RWPE2 (cell line): ENCODE measurements at places on chromosomes 16 and 17.

- DNase-seq = no peak
Observed at GRCh38 chr17:81397314-81398175, 2.3 kb downstream of the BAHCC1 start.

DNA sequence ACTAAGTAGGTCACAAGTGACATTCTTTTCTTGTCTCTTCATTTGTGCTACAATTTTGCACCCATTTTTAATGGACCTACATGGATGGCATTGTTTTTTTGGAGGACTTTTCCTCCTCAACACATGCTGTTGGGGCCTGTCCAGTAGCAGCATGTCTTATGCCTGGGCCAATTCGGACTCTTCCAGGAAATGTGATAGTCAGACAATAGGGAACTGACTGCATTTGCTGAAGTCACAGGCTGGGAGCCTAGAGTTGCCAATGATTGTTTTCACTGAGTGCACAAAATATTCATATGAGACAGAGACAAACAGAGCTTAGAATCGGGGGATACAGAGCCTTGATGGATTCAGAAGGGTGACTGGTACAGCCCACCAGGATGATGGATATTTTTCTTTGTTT, 867.3 kb upstream of the GOT2 start:
- DNase-seq = no peak

GRCh38 chr16:21203155-21203797, 8.1 kb downstream of the ZP2 start:
- no peak for DNase-seq

DNA sequence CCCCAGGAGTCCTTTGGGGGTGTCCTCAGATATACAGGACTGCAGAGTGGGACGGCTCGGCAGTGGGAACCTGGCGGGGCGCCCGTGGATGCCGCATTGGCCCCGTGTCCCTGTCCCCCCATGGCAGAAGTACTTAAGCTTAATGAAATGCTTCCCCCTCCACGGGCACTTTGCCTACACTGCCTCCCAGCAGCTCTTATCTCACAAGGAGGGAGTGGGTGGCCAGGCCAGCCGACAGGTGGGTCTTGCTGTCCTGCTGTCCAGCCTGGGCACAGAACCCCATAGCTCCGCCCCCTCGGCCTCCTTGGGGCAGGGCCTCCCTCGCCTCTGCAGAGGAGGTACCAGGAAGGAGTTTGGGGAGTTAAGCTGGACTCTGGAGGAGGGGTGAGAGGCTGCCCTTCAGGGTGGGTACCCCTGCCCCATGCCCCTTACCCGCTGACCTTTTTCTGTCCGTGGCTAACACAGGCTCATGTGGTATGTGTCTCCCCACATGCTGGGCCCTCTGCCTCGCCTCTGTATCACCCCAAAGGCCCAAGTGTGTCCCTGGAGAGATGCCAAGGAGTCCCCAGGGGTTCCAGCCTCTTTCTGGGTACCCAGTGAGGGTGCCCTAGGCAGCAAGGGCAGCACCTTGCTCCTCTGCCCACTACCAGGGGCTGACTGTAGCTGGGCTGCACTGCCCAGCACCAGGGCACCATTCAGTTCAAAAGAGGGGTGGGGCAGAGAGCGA, 8.7 kb downstream of the THRA start:
- peak; percentile 59 for DNase-seq

GRCh38 chr17:38443356-38444031, 15.2 kb downstream of the ARHGAP23 start:
- peak; percentile 54 for DNase-seq

- no peak for DNase-seq
Observed at GRCh38 chr17:4891411-4892410, 7.6 kb upstream of the C17orf107 start.

GRCh38 chr16:104928-105327, 26.9 kb downstream of the MPG start:
- DNase-seq = no peak

- DNase-seq = no peak
Observed at GRCh38 chr17:38667099-38667786, 7.5 kb downstream of the EPOP start.

GRCh38 chr17:8300627-8301242, 5.5 kb upstream of the SLC25A35 start:
- DNase-seq = no peak

DNA sequence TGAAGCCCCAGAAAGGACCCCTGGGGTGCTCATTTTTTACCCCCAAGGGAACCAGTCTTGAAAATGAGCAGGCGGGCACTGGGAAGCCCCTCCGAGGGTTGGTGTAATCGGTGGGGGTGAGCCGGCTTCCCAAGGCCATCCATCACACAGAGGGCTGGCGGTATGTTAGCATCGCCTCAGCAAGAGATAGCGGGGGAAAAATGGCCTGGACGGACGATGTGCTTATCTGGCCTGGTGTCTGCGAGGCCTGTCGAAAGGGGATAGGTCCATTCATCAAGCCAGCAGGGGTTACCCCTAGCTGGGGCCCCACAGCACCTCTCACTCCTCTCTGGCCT, 188.9 kb downstream of the IRF8 start:
- peak; percentile 41 for DNase-seq

DNA sequence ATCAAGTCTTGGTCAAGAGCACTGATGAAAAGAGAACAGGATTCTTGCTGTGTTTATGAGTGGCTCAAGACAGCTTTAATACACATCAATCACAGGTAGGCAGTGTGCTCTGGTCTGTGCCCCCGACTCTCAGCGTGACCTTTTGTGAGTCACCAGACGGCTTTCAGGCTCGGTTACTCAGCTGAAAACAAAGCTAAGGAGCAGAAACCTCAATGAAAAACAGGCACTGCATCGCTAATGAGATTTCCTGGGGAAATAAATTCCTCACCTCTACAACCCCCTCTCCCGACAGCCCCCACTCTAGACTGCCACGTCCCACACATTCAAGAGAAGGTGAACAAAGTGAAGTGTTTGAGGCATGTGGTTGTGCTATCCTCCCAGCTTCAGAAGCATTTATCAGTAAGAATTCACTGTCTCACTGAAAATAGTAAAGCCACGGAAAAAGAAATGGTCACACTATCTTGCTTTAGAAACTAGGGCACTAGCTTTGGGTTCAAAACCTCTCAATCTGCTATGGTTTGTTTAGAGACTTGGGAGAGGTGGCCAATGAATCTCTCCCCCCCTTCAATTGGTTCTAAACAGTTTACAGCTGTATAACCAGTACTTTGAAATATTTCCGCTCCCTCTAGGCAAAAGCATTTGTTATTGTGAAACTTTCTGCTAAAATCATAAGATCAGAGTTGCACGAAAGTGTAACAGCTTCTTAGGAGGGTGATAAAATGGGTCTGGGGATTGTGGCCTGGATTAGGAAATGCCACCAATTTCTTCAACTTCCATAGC, 199.5 kb upstream of the PMFBP1 start:
- DNase-seq = no peak

GRCh38 chr17:11170881-11171280, 70.1 kb upstream of the SHISA6 start:
- no peak for DNase-seq

GRCh38 chr17:48011405-48012150, 26.0 kb downstream of the COPZ2 start:
- no peak for DNase-seq

GRCh38 chr16:81544261-81544660, 99.7 kb downstream of the CMIP start:
- no peak for DNase-seq

GRCh38 chr17:82004517-82005455, 17.9 kb downstream of the CENPX start:
- no peak for DNase-seq

DNA sequence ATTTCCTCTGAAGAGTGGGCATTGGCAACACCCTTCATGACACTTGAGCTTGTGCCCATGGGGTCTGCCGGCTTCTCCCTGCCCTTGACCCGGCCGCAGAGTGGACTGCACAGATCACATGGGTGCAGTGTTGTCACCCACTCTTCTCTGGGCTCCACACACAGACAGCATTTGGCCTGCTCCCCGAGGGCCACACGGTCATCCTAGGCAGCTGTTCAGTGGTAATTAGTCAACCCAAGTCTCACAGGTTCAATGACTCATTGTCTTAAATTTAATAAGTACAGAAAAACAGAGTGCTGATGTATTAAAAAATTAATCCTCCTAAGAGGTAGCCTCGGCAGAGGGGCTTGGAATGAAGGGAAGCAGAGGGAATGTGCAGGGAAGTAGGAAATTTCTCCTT, 204.8 kb downstream of the MSI2 start:
- no peak for DNase-seq

GRCh38 chr16:85149776-85150175, 37.5 kb upstream of the CIBAR2 start:
- no peak for DNase-seq

- no peak for DNase-seq
Observed at GRCh38 chr16:50574745-50575136, 26.5 kb downstream of the NKD1 start.
